ENCODE measurements at places on chromosomes 5 and 9.

DNA sequence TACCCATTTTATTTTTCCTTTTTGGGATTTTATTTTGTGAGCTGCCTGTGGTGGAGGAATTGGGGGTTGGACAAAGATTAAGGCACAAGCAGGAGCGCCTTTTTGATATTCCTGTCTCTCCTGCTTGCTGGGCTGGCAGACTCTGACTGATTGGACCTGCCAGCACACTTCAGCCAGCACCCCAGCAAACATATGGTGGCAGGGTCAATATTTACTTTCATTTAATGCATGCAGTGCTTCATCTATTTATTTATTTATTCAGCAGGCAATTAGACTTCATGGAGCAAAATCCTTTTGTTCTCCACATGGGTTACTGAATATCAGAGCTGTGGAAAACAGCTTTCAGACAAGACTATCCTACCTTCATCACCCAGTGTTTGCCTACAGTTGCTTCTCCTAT lies 48.4 kb upstream of the EPB41L4A start:
- DNase-seq: no peak

DNA sequence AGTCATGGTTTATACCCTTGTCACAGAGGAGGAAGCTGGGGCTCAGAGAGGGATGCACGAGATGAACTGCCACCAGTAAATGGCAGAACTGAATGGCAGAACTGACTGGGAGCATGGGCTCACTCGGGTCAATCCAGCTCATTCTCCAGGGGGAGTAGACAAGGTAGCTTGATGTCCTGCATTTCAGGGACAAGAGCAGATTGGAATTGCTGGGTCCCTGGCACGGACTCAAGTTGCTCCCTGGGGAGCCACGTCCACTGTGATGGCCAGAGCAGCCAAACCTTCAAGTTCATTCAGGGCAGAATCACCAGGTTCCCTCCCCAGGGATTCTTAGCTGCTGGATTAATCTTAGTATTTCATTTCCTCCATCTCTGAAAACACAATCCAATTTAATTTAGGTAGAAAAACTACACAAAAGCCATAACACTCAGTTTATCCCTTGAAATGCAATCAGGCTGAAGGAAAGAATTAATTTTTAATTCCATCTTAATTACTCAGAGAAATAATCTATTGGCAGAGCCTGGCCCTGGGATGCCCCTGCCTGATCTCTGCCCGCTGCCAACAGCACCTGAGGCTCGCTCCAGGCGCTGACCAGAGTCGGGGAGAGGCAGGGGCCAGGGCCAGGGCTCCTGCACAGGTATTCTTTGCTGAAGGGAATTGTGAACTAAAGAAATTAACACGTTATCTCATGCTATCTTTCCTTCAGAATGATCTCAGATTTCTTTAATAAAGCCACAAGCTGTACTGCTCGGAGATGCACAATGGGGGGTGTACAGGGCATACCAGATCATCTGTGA lies 42.0 kb upstream of the UNC5A start:
- DNase-seq: no peak

- DNase-seq: no peak
Measured at GRCh38 chr9:88676644-88677043, 141.7 kb downstream of the NXNL2 start.

GRCh38 chr9:81558091-81558830 lies 131.1 kb downstream of the TLE1 start:
- DNase-seq: no peak

- no peak for DNase-seq
Measured at GRCh38 chr5:163635631-163636030, 130.2 kb downstream of the MAT2B start.

DNA sequence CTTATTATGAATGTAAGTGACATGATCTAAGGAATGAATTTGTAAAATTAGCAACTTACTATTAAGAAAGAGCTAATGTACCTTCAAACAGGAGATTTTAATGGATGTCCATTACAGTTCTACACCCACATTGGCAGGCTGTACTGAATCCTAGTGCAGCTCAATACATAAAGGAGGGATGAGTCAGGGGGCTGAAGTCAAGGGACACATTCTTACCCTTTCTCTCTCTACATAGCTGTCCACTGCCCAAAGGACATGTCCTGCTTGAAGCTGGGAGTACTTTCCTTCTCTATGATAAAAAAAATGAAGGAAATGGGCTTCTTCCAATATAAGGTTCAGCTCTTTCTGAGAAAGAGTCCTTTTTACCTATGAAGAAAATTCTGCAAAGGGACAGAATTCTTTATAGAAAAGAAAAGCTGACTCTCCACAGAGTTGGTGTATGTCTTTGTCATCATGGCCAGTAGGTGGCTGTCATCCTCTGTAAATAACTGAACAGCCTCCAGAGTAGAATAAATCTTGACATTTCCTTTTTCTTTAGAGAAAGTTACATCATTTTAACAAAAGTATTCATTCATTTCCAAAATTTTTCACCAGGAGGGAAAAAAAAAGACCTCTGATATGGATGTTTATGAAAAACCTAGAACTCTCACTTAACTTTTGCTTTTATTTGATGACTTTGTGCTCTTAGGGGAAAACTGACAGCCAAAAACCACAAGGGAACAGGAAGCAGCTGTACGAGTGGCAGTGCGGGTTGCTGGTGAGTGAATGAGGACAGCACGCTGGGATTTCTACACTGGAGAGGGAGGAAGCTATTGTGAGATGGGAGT lies 13.1 kb upstream of the IFNA14 start:
- peak; percentile 22 for DNase-seq

DNA sequence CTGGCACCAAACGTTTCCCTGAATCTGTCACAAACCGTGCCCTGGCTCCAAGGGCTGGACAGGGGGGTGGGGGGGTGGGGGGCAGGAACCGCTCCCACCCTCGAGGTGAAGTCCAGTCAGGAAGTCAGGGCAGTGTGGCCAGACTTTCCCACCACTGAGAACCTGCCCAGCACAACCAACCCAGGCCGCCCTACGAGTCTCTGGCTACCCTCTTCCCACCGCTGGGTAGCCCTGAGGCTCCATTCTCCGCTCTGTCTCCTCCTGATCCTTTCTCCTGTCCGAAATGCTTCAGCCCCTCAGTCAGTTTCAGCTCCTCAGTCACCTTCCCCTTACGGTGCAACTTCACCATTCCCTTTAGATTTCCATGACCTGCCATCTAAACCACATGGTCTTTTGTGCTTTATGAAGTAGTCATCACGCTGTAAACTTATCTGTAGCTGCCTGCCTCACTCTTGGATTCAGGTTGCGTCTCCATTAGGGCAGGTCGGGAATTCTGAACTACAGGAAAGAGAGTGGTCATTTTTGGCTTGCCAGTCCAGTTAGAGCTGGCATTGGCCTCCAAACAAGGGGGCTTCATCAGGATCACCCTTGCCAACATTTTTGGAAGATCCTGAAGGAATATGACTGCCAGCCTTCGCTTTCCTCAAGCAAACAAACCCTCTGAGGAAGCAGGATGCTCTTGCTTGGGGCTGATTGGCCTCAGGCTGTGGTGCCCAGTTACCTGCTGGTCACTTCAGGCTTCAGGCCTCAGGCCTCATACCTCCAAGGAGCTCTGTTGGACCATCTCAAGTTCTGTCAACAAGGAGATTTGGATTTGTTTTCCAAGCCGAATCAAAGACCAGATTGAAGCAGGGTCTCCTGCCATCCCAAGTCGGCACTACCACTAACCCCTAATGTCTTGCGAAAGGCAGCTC lies 794 bp upstream of the DCAF12 start:
- no peak for DNase-seq

DNA sequence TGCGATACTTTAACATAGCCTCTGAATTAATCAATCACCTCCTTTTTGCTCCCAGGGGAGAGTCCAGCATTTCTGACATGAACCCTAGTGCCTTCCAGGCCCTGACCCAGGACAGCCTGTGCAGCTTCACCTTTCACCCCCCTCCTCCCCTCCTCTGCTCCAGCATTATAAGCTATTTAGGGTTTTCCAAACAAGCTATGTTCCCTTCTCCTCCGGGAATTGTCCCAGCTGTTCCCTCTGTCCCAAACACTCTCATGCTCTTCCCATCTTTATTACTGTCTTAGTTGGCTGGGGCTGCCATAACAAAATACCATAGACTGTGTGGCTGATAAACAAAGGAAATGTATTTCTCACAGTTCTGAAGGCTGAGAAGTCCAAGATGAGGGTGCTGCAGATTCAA lies 161.5 kb downstream of the EBF1 start:
- DNase-seq: peak; percentile 5

- DNase-seq: no peak
Measured at GRCh38 chr9:134469041-134469875, 143.0 kb downstream of the RXRA start.

GRCh38 chr5:106877881-106878280 lies 792.9 kb downstream of the EFNA5 start:
- DNase-seq: no peak

- no peak for DNase-seq
Measured at GRCh38 chr5:40447438-40447837, 232.3 kb upstream of the PTGER4 start.

- no peak for DNase-seq
Measured at GRCh38 chr5:27598576-27598975, 560.2 kb upstream of the CDH9 start.

GRCh38 chr9:70303268-70303667 lies 44.5 kb downstream of the SMC5 start:
- no peak for DNase-seq

GRCh38 chr9:68540712-68541535 lies at the start of gene TMEM252:
TSS of gene TMEM252 (minus strand) at chr9:68540883. CDS start at chr9:68540814, 69 bp downstream.
- DNase-seq: no peak

GRCh38 chr5:102539996-102540728 lies 41.4 kb upstream of the SLCO6A1 start:
- DNase-seq: no peak

DNA sequence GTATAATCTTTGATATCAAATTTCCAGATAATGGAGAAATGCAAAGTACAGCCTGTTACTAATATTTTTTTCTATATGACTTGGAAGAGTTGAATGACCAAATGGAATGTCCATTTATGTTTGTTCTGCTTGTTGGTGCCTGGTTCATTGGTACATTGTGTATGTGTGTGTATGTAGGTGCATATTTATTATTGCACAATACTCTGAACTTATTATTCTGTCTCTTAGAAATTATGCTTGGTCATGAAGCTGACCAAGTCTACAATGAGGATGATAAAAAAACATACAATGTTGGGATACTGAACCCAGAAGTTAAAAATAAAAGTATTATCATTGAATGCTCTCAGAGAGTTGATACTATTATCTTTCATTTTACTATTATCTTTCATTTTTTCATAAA lies 706.3 kb downstream of the KCTD16 start:
- no peak for DNase-seq

GRCh38 chr9:95058795-95059386 lies 258.6 kb downstream of the FANCC start:
- no peak for DNase-seq

DNA sequence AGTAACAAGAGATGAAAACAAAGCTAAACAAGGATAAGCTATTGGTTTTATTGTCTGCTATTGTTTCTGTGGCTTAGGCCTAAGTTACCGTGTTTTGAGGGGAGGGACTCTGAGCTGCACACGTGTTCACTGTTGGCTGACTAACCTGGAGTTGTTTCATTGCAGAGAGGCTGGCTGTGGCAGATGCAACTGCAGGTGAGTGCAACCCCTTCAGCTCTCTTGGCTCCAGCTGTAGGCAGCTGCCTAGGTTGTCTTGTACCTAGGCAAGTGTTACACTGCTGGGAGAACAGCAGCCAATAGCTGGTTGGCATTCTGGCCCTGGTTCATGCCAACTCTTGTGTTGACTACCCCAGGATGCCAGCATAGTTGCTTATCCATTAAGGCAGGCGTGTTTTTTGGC lies 17.6 kb upstream of the MATR3 start:
- no peak for DNase-seq

DNA sequence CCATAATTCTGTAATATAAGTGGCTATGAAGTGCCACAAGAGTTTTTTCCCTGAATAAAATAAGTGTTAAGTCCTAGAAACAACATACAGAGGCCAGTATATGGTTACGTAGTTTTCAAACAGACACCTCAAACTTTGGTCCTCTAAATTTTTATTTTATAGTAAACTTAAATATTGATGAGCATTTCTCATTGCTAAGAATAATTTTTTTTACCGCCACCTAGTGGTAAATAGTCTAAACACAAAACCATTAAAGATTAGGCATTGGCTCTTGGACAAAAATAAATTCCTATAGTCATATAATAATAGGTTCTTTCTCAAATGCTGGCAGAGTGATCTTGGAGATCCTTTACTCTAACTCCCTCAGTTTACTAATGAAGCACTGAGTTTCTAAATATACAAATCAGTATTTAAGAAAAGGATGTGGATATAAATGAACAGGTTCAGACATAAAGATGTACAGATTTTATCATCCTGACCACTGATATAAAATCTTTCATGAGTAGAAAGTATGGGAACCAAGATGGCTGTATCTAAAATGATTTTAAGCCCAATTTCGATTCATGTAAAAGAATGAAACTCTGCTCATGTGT lies 136.2 kb downstream of the FANCC start:
- no peak for DNase-seq

- no peak for DNase-seq
Measured at GRCh38 chr5:151384106-151384505, 36.7 kb upstream of the SLC36A2 start.

GRCh38 chr9:72154468-72155285 lies 5.4 kb downstream of the GDA start:
- DNase-seq: no peak

GRCh38 chr5:72785801-72786200 lies 30.7 kb upstream of the TNPO1 start:
- DNase-seq: no peak

DNA sequence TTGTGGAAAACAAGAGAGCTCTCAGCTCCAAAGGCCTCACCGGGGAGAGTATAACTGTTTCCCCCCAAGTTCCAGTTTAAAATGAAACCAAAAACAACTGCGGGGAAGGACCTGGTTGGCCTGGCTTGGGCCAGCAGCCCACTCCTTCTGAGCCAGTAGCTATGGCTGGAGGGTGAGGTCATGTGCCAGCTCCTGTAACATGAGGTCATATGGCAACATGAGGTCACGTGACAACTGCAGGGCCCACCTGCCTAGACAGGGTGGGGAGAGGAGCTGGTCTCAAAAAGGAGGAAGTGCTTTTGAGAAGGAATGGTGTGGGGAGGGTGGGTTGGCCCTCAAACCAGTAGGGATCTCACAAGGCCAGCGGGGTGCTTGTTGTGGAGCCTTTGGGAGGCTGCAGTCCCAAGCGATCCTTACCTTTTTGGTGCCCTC lies 29.3 kb upstream of the CRB2 start:
- no peak for DNase-seq

Measured in putamen (tissue), 1 donor.